ENCODE measurements at places on chromosomes 6 and 20. TPM values are rescaled to one million over a fixed set of nuclear protein-coding genes. Genes with fewer than 3 reads are reported as not detected.

- DNase-seq: no peak
These were observed 28.0 kb downstream of the DIDO1 start for GRCh38 chr20:62898093-62898964.

DNA sequence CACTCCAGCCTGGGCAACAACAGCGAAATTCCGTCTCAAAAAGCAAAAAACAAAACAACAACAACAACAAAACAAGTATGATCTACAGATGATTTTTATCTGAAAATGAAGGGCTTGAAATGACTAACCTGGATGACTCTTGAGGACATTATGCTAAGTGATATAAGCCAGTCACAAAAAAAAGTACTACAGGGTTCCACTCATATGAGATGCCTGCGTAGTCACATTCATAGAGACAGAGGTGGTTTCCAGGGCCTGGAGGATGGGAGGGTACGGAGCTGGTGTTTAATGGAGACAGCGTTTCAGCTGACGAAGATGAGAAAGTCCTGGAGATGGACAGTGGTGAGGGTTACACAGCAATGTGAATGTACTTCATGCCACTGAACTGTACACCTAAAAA lies 8.3 kb upstream of the INSM1 start:
- peak; percentile 15 for DNase-seq

Gene CD83
- total RNA-seq: 3.5 TPM

- DNase-seq: no peak
These were observed 185.8 kb upstream of the PRDM1 start for GRCh38 chr6:105900125-105900937.

DNA sequence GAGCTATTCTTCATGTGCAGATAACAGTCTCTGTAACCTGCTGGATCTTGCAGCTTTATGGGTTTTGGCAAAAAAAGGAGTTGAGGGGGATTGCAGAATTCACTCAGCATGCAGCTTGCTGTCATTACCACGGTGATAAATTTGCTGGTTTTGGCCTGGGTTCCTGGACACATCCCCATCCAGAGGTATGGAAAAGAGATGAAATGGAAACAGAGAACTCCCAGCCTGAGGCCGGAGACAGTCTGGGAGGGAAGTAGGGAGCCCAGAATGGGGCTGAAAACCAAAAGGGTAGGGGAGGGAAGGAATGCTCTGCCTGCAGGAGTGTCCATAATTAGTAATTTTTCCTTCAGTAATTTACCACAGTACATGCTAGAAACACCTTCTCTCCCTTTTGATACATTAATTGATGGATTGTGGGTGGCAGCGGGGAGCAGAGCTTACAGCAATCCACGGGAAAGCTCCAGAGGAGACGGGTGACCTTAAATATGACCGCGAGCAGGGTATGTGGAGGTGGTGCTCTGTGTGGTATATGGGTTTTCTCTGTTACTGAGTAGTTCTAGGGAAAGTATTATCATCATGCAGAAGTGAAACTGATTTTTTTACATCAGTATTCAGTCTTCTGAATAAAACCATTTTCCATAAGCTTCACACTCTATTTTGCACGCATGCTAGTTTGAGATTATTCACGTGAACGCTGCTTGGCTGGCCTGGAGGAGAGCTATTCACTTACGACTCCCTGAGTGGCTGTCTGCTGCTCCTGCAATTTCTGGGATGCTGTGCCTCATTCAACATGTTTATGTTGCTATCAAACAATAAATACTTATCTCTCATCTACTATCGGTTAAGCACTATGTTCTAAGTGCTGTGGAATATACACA lies 66.3 kb upstream of the KCNK16 start:
- DNase-seq: no peak

GRCh38 chr6:121884091-121884490 lies 448.6 kb downstream of the GJA1 start:
- no peak for DNase-seq

DNA sequence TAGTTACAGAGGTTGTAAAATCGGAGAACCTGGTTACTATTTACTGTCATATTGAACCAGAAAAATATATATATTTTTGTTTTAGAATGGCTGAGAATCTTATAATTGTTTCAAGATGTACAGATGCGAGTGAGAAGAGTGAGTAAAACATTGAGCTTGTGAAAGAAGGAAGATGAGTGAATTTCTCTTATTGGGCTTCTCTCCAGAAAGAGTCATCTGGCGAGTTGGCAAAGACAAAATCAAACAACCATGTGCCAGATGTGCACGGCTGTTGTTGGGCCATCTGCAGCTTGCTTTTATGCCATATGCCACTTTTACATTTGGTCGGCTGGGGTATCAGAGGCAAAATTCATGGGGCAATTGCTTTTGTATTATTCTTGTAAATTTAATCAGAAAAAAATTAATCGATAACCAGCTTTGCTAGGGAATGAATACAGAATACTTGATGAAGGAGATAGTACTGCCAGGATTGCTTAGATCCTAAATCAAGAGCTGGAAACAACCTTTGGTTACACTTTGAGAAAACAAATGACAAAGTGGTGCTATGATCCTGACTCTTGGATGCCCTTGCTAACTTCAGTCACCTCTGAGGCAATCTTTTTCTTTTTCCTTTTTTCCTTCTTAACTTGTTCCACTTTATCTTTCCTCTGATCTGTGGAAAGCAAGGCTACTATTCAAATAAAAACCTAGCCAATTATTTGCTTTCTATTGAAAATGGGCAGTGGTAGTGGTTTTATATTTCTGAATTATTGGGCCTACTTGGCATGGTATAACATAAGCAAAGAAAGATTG lies 97.1 kb upstream of the GRIK2 start:
- DNase-seq: no peak

GRCh38 chr20:49482621-49483017 lies at the start of gene KCNB1:
TSS of gene KCNB1 (minus strand) at chr20:49482668. CDS start at chr20:49482480, 188 bp downstream.
- peak; percentile 35 for DNase-seq

DNA sequence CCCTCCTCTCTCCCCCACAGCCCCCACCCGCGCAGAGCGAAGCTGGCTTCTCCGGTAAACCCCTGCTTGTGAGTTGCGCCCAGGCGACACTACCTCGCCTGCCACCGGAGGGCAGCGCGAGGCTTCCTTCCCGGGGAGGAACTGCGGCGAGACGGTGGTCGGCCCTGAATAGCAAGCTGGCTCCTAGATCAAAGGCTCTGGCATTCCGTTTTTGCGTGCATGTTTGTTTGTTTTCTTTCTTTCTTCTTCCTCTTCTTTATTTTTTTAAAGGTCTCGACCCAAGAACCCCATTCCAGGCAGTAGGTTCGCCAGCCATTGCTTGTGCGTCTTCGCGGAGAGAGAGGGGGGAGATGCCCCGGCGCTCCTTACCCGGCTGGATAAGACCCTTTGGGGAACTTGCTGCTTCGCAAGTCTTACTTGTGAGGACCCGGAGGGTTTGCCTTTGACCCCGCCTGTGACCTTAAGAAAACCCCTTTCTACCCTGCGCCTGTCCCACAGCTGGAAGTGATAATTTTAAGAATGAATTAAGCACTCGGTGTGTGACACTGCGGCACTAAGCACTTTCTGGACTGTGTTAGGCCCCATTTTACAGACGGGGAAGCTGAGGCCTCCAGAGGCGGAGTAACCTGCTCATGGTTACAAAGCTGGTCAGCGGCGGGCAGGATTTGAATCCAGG lies 92.7 kb upstream of the SIRPA start:
- peak; percentile 92 for DNase-seq

Gene PCSK2
- 5.3 TPM for total RNA-seq

Gene SMOC2
- 12.5 TPM for total RNA-seq

DNA sequence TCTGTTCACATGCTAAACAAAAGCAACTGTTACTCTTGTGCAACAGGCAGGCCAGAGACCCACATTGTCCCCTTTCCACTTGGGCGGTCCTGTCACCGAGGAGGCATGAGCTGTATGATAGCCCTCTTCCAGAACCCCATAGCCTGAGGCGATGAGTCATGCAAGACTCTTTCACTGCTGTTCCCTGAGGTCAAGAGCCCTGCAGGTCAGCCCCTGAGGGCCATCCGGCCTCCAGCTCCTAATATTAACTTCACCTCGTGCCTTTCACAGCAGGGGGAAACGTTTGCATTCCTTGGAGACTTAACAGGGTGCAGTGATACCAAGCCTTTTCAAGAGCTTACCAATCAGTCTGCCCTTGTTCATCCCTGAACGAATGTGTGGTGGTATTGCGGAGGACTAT lies 253.3 kb upstream of the ECI2 start:
- no peak for DNase-seq

DNA sequence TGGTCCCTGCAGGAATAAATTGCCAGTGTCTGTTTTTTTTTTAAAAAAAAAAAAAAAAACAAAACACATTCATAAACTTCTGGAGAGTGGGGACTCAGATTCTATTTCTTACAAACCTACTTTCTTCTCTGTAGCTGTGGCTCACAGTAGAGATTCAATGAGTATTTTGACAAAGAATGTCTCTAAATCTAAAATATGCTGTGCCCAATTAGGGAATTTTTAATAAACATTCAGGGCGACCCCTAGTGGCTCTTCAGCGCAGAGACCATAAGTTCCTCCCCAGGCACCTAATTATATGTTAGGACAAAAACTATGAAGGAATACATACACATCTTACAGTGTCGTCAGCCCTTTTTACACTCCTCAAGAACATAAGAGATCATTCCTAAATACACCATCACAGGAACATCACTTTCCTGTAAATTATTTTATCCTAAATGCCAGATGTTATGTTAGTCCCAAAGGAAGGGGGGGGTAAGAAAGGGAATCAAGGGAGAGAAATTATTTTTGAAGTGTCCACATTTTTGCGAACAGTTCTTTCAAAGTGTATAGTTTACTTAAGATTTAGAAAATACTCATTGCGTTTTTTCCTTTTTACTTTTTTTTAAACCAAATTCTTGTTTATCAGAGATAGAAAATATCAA lies 21.8 kb upstream of the NAA20 start:
- DNase-seq: no peak

Gene WFDC5
- total RNA-seq: 533 TPM

Gene TMEM239
- not detected for total RNA-seq

DNA sequence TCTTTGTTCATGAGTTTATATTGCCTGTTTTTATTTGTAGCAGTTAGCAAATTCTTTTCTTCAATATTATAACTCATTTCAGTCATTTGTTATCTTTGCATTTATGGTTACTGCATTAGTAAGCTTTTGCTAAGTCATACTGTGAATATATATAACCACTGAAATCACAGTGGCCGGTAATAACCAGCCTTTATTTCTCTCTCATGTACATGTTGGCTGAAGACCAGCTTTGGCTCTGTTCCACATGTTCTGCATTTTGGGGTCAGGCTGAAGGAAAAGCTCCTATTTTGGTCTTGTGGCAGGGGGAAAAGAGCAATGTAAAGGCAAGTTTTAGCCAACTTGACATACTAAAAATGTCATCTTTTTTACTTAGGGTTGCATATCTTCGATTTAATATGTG lies 276.3 kb downstream of the BCKDHB start:
- DNase-seq: no peak

- DNase-seq: no peak
These were observed 64.5 kb downstream of the FAM120B start for GRCh38 chr6:170371080-170371479.

DNA sequence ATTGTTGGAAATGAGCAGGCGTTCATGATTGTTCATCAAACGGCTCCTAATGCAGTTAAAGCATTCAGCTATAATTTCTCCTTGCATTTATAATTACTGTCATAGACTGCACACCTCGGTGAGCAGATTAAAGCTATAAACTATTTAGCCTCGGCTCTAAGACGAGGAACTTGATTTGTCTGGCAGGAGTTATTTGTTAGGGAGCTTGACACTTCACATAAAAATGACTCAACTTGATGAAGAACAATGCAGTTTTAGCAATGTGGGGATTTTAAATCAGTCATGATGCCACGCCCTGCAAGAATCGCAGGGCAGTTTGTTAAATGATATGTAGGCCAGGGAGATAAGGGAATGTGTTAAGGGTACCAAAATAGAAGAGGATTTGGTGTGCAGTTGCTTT lies 290.2 kb downstream of the TSHZ2 start:
- no peak for DNase-seq

DNA sequence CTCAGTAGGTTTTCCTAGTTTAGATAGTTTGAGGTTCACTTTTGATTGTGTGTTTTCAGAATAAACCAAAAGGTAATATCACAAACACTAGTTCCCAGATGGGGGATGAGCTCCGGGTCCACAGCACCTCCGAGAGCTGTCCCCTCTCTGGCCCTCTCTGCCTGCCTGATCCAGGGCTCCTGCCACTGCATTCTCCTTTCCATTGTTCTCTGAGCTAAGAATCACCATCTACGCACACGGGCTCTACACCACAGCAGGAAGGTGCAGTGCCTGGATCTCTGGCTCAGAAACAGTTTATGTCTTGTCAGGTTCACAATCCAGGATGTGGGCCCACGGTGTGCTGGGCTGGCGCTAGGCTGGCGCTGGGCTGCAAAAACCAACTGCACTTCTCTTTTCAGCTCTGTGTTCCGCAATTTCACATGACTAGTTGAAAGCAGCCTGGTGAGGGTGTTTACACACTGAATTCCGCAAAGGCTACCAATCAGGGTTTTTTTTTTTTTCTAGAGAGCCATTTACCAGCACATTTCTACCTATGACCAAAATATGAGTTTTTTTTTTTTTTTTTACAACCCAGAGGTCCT lies 167.5 kb downstream of the SOD2 start:
- no peak for DNase-seq

DNA sequence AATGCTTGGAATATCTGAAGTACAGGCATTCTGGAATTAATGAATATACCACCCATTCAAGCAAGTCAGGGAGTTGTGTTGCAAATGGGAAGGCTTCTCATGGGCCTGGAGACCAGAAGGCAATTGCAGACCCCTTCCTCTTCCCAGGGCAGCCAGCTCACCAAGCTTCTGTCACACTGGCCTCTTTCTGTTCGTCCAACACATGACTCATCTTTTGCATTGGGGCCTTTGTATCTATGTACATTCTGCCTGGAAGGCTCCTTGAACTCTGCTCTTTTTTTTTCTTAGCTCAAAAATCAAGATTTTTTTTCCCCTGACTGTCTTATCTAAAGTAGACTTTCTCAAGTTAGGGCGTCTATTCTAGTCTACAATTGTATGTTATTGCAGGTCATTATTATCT lies 132.9 kb upstream of the MYLIP start:
- no peak for DNase-seq

- DNase-seq: peak; percentile 62
These were observed 95.4 kb downstream of the TMEM170B start for GRCh38 chr6:11632795-11633511.

DNA sequence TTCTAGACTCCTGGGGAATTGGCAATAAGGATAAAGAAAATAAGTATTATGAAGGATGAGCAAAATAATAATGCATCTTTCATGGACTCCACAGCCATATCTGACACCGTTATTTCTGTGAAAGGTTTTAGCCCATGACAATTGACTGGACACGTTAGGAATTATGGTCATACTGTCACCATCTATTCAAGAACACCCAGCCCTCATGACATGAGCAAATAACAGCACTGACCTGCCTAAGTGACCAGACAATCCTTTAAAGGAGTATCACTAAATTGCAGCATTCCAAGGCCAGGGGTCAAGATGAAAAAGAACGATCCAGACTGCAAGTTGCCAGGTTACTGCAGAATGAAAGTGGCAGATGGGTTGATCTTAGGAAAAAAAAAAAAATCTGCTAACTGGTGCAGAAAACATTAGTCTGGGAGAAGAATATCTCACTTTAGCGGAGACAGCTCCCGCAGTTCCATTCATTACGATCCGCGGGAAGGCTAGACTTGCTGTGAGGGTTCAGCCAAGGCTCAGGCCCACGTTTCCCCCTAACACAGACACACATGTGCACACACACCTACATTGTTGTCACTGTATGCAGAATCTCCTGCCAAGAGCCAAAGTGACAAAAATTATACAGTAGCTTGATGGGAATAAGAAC lies 237.7 kb upstream of the AGPAT4 start:
- DNase-seq: no peak
